ENCODE measurements at places on chromosomes 1 and 21.

DNA sequence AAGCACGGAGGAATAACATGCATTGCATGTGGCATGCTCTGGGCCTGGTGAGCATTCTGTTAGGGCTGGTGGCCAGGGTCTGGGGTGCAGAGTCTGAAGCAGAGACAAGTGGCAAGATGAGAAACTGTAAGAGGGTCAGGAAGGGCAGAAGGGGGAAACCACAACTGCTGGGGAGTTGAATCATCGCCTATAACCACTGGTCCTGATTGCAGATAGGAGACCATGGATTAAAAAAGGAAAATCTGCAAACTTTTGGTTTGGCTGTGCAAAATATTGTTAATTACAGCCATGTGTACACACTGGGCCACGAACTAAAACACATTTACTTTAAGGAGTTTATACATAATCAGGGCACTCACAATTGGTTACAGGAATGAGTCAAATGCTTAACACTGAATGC is 76.6 kb downstream of the TGFBR3 start:
- no peak for DNase-seq

- DNase-seq, result no peak
Measured at GRCh38 chr1:76425201-76426145, 350.9 kb downstream of the ST6GALNAC3 start.

- no peak for DNase-seq
Measured at GRCh38 chr1:170318736-170319135, 173.0 kb downstream of the NTMT2 start.

DNA sequence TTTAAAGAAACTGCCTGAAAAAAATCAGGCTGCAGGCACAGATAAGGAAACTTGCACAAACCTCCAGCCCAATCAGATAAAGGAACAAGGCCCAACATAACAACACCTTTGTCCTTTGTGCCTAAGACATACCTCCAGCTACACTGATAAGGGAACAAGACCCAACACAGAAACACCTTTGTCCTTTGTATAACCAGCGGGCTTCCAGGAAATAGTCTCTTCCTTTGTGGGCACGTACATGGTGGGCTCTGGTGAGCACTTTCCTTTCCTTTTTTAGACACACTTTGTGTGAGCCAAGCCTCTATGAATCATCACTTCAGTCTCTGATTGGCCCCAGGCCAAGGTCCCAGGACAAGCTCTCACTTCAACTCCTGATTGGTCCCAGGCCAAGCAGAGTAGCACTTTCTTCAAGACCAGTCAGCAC is 23.6 kb downstream of the ZNF670 start:
- DNase-seq, result no peak

DNA sequence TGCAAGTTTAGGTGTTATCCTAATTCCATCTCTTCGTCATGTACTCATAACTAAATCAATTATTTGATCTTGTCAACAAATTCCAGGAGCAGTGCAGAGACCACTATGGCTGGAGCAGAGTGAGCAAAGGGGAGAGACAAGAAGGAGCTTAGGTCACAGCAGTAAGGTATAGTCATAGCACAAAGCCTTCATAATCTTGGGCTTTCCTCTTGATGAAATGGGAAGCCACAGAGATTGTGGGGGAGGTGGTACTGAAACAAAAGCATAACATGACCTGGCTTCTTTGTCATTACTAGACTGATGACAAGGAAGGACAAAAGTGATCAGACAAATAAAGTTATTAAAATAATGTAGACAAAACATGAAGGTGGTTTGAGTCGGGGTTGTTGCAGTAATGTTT is 60.1 kb upstream of the PTGS2 start:
- DNase-seq, result no peak

- no peak for DNase-seq
Measured at GRCh38 chr1:36464605-36465393, 615 bp upstream of the MRPS15 start.

- DNase-seq, result no peak
Measured at GRCh38 chr21:27250366-27250765, 283.5 kb upstream of the ADAMTS5 start.

DNA sequence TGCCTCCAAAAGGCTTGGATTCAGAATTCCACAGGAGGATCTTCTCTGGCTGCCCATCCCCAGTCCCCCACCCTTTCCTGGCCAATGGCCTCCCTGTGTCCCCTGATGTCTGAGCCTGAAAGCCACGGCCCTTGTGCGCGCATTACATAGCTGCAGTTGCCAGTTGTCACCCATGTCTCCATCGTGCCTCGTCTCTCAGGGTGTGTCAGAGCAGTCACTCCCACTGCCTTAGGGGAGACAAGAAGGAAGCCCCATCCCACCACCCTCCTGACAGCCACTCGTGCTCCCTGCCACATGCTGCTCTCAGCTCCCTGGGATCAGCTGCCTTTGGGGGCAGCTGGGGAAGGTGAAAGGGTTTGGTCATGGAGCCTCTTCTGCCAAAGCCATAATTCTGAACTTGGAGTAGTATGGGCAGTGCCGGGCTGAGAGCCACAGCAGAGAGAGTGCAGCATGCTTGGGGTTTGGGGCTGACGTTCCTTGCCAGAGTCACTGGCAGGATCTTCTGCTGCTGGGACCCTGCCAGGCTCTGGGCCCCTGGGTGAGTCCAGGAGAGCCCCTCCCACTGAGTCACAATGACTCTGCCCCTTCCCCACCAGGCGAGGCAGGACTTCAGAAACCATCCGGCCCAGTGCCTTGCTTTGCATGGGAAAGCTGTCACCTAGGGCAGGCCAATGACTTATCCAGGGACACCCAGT is 285.9 kb upstream of the VAMP3 start:
- DNase-seq, result no peak

- no peak for DNase-seq
Measured at GRCh38 chr1:27832762-27833161, 2.2 kb downstream of the PPP1R8 start.

- DNase-seq, result no peak
Measured at GRCh38 chr1:2198571-2198970, 4.0 kb upstream of the FAAP20 start.

- no peak for DNase-seq
Measured at GRCh38 chr21:30014886-30015285, 75.1 kb upstream of the GRIK1 start.

- DNase-seq, result no peak
Measured at GRCh38 chr1:210363119-210363518, 34.4 kb downstream of the HHAT start.

DNA sequence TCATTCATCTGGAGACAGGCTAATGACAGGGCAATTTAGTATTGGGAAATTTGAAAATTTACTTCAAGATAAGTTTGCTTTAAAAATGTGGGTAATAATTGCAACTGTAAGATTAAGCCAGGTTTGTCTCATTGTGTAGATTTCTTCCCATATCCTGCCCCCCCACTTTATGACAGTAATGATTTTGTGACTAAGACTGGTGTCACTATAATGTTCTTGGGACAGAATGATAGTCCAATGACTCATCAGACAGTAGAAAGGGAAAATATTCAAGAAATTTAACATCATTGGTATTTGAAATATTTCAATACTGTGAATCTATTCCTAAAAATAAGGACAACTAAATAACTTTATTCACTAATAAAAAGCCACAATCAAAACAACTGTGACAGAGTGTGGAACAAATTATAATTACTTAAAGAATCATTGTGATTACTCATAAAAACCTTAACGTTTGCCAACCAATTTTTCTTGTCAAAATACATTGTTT is 36.7 kb downstream of the FH start:
- no peak for DNase-seq

GRCh38 chr1:84377480-84378095 is 20.7 kb upstream of the DNASE2B start:
- no peak for DNase-seq

- DNase-seq, result no peak
Measured at GRCh38 chr1:78549891-78550290, 59.1 kb downstream of the PTGFR start.
